ENCODE measurements at places on chromosomes 1 and 21.

DNA sequence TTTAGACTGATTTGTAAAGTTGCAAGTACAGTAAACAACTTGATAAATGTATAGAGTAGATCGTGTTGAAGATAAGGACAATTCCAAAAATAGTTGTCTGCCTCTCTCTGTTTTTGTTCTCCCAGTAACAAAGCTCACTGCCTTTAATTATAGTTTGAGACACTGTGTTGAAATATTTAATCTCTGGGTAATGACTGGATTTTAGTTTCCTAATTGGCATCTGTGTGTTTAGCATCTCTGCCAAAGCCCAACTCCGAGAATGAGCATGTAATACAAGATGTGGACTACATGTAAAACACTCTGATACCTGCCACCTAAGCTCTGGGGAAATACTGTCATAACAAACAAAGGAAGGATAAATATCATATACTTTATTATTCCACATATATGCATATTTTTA, 27.7 kb upstream of the SDE2 start:
- DNase-seq = no peak

DNA sequence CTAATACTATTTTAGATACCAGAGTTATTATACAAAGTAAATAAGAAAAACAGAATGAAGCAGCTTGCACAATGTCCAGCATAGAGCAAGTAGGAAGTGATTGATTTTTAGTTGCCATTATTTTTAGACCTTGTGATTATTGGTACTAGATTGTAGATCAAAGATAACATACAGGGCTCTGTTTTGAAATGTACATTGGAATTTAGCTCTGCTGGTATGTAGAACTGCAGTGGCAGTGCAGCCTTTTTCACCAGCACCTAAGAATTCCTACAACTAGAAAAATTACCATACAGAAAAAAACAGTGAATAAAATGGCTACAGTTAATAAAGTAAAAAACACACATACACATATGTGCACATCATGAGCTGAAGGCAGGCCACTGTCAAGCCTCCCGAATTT, 32.2 kb upstream of the ABCA4 start:
- DNase-seq = no peak

GRCh38 chr1:200888349-200888838, 6.3 kb upstream of the INAVA start:
- DNase-seq = no peak

DNA sequence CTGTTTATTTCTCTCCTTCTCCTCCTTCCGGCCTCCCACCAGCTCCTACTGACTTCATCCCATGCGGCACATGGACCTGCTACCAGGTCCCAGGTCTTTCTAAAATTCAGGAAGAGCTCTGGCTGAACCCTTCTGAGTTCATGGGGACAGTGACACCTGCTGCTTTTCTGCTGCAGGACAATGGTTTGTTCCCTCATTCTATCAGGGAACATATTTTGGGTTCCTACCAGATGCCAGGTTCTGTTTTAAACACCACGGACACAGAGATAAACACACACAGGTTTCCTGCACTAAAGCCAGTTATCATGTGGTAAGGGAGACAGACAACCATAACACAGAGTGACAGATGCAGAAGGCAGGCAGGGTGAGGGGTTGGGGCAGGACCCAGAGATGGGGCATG, 114.0 kb upstream of the RAB4A start:
- DNase-seq = no peak

- DNase-seq = no peak
Measured at GRCh38 chr1:87325982-87326738, 2.5 kb upstream of the LMO4 start.

DNA sequence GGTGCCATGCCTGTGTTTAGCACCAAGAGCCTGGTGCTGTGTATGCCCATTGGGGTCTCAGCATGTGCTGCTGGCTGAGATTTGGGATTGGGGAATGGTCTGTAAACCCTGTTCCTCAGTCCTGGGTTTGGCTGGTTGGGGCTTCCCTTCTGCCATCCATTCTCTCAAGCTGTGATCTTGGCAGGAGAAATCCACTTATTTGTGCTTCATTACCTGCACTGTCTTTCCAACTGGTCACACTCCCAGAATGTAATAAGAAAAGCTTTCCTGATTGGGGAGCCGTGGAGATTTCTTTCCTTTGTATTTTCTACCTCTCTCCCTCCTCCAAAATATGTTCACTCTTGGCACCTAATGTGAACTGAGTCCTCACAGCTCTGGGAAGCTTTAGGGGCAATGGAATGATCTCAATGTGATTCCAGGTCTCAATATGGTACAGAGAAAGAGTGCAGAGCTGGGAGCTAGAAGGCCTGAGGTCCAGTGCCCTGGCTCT, 23.0 kb upstream of the KCNA10 start:
- DNase-seq = no peak

DNA sequence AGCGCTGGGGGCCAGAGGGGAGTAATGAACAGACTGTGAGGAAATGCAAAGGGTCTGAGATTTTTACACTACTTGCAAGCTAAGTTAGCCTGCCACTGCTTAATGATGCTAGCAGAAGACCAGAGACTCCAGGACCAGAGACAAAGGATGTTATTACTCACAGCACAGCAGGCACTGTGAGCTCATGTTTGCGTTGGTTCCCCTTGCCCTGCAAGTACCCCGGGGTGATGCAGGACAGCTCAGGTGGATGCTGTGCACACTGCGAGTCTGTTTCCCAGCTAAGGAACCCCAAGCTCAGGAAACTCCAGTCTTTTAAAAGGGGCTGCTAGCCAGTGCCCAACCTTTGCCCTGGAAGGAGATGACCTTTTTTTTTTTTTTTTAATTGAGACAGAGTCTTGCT, 1.2 kb downstream of the FHAD1 start:
- DNase-seq = no peak

DNA sequence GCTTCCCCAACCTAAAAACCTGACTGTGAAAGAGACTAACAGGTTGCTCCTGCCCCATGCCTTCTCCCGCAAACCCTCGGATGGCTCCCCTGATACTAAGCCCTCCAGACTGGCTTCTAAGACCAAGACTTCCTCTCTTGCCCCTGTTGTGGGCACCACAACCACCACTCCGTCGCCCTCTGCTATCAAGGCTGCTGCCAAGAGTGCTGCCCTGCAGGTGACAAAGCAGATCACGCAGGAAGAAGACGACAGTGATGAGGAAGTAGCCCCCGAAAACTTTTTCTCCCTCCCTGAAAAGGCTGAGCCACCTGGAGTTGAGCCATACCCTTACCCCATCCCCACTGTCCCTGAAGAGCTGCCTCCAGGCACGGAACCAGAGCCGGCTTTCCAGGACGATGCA, 19.3 kb downstream of the PRCC start:
- no peak for DNase-seq

- peak; percentile 21 for DNase-seq
Measured at GRCh38 chr1:246784621-246785493, 60.6 kb downstream of the SCCPDH start.

DNA sequence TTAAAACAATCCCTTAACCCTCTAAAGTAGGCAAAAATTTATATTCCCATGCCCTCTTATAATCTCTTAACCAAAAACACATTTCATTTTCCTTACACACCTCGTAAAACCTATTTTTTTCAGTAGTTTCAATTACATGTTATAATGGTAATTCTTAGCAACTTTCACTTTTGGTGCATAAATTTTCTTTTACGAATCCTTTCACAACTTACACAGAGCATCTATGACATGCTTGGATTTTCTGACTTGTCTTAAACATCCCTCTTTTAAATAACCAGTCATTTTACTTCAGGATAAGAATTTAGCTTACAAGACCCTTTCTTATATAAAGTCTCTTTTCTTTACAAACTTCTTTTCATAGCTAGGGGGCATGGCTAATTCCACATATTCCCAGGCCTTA, 8.9 kb upstream of the MRPL55 start:
- no peak for DNase-seq

GRCh38 chr21:33117101-33117888, 47.4 kb downstream of the OLIG1 start:
- DNase-seq = no peak
